ENCODE measurements at places on chromosomes 7 and 10.

GRCh38 chr10:15072358-15072757 lies 16.2 kb downstream of the ACBD7 start:
- DNase-seq, result no peak

DNA sequence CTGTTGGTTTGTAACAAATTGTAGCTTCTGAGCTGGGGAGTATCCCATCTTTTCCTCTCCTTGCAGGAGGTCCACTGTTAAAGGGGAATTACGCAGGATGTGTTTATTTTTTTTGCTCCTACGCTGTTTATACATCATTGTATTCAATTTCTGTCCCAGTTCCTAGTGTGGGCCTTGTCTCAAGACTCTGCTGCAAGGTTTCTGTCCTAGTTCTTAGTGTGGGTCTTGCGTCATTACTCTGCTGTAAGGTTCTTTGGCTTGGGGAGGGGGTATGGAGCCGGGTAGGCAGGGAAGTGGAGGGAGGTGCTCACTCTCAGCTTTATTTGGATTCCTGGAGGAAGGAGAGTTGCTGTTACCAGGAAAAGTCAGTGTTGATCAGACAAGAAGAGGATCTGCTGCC lies 64.0 kb upstream of the TRIM8 start:
- DNase-seq, result no peak

- DNase-seq, result no peak
Observed at GRCh38 chr7:112874909-112875308, 84.7 kb upstream of the TMEM168 start.

DNA sequence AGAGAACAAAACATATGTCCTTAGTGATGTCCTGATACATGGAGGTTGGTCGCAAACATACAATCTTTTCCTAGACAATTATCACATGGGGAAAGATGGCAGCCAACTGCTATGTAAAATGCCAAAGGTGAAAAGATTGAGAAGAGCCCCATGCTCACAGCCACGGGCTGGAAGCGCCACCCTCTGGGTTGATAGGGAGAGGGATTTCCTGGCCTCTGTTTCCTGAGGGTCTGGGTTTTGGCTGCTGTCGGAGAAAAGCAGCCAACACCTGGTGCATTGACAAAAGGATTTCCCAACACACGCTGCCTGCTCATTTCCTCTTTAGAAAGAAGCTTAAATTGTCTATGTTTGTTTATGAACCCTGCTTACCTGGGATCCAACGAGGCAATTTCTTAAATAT lies 43.8 kb downstream of the ITIH5 start:
- no peak for DNase-seq

- DNase-seq, result no peak
Observed at GRCh38 chr7:45401155-45401554, 173.0 kb upstream of the ADCY1 start.
